ENCODE measurements at places on chromosomes 3 and 15.

- no peak for DNase-seq
Observed at GRCh38 chr3:70298385-70298784, 14.1 kb downstream of the MDFIC2 start.

DNA sequence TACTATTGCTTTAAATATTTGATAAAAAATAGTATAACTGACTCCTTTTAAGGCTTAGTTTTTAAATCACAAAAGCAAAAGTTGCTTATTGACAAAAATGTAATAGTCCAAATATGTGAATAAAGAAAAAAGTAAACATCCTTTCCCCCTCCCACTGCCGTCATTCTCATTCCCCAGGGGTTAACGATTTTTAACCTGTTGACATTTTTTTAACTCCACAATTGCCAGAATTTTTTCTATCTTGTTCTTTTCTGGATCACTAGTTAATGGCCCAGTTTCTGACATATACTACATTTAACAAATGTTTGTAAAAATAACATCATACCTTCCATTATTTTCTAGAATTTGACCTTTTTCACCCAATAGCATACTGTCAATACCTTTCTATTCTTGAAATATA, 60.6 kb upstream of the TCF12 start:
- no peak for DNase-seq

DNA sequence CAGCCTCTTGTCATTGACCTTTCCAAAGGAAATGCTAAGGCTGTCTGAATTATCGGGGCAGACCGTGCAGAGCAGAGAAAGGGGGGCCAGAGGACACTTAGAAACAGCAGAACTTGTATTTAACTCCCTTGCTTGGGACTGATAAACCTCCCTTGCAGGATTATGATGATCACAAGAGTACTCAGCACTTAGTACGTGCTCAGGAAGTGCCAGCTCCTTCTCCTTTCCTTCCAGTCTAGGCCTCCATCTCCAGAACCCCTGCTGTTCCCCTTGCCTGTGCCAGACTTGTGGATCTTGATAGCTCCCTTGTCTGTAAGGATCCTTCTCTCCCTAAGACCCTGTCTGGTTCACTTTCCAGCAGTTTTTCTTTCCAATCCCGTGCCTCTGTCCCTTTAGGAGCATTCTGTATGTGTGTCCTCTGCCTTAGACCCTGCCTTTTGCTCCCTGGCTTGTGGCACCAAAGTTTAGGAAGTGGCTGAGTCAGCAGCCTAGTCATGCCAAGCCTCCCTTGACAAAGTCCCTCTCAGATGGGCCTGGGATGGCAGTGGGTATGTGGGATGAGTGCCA, 747 bp downstream of the SORD start:
- DNase-seq, result no peak

DNA sequence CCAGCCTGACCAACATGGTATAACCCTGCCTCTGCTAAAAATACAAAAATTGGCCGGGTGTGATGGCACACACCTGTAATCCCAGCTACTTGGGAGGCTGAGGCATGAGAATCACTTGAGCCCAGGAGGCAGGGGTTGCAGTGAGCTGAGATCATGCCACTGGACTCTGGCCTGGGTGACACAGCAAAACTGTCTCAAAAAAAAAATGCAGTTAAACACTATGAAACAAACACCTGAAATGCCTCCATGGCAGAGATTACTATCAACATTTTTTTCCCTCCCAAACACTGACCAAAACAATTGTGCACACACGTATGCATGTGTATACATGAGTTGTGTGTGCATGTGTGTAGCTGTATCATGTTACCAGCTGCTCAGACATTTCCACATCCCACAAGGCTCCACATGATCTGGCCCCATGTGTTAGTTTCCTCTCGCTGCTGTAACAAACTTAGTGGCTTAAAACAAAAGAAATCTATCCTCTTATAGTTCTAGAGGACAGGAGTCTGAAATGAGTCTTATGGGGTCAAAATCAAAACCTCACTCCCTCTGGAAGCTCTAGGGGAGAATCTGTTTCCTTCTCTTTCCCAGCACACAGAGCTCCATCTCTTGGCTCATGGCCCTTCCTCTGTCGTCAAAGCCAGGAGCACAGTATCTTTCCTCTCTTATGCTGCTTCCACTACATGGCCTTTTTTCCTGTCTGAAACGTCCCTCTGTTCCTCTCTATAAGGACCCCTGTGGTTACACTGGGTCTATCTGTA, 34.5 kb downstream of the SLC41A3 start:
- no peak for DNase-seq

- no peak for DNase-seq
Observed at GRCh38 chr15:92161039-92161670, 232.5 kb upstream of the ST8SIA2 start.

DNA sequence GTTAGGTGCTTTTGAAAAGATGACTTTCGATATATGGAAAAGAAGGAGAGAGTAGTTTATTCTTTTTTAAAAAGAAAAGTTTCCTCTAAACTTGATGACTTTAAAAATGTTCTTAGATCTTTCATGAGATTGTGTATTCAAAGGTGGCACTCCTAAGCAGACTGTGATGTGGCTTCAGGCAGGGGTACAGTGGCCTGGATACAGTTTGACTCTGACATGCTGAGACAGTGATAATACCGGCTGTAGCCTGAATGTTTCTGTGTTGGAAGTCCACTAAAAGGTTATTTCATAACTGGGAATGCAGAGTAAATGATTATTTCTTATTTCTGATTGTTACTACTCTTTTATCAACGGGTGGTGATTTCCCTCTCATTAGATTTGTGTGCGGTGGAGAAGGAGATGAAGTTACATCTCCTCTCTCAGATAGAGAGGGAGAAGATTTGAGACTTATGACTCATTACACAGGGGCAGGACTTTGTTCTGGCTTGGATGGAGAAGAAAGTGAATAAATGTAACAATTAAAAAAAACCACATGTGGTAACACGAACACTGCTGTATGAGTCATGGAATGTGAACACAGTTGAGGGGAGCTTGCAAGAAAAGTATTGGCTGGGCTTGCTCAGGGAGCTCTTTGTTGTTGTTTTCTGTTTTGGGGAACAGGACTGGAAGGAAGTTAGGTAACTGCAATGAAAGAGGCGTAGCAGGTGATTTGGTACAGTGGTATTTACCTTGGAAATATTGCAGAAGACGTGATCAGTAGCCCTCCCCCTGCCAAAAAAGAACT, 21.6 kb downstream of the SPTSSB start:
- peak; percentile 70 for DNase-seq

- no peak for DNase-seq
Observed at GRCh38 chr3:126955004-126955790, 27.7 kb upstream of the PLXNA1 start.

DNA sequence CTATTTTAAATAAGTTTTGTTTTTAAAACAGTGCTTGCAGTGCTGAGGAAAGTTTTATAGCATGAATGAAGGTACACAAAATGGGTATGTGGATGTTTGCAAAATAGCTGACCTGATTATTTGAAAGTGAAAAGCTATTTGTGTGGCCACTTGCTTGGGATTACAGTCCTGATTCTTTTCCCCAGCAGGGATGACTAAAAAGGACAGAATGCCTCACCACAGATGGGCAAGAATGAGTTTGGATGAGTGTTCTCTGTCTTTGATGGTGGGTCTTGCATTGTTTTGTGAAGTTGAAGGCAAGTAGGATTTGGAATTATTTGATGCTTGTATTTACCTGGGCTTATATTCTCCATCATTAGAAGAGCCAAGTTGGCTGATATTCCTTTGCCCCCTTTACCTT, 48.8 kb upstream of the MEIS2 start:
- no peak for DNase-seq

DNA sequence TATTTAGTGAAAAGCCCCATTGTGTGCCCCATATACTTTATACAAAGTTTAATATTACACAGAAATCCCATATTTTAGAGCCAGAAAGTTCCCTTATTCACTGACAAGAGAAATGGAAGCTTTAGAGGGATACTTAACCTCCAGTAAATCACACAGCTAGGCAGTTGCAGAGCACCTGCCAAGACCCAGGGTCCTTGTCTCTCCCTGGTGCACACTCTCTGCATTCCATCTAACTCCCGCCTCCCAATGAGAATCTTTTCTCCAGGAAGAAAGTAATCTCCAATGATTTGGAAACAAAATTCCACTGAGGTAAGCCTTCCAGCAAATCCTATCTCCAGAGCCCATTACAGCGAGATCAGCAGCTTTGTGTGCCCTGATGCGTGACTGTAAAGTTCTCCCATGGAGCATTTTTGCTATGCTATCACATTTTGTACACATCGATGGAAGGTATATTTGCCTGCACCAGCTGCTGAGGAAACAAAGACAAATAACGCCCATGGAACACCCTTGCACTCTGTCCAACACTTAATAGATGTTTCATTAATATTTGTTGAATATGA, 41.4 kb downstream of the ULK4 start:
- DNase-seq, result no peak

- DNase-seq, result no peak
Observed at GRCh38 chr3:185696039-185696438, 109.9 kb downstream of the SENP2 start.

DNA sequence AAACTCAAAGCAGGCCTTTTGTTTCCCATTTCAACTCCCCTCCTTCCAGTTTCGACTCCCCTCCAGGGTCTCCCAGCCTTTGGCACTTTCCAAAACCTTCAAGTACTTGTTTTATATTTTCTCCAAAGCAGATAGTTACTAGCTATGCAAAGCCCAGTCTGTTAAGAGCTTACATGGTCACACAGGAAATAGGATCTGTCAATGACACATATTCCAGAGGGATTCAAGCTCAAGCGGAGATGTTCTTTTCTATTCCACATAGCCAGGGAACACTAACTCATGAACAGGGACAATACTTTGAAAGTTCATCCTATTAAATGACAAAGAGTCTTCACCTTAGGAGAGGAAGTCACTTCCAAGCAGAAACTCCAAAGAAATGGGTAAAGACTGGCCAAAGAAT, 18.6 kb downstream of the SUCLG2 start:
- no peak for DNase-seq

- DNase-seq, result peak; percentile 31
Observed at GRCh38 chr3:183586477-183586876, 31.0 kb upstream of the KLHL6 start.

DNA sequence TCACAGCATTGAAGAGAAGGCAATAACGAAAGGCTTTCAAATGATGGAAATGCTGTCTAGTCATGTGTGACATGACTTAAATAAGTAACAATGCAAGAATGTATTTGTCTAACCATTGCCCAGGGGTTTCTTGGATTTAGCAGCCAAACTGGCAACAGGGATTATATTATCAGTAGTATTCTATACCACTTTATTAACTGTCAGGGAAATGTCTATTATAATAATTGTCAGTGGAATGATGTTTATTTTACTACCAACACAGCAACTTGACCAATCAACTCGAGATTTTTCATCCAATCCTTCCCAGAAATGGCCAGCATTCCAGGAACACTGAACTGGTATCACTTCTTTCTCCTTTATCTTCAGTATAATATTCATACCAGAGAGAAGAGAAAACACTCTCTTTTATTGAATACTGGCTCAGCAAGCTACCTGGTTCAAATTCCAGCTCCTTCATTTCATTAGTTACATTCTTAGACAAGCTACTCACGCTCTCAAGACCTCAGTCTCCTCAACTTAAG, 66.2 kb downstream of the FOXP1 start:
- DNase-seq, result no peak

GRCh38 chr3:66393333-66394005, 107.4 kb downstream of the LRIG1 start:
- no peak for DNase-seq

DNA sequence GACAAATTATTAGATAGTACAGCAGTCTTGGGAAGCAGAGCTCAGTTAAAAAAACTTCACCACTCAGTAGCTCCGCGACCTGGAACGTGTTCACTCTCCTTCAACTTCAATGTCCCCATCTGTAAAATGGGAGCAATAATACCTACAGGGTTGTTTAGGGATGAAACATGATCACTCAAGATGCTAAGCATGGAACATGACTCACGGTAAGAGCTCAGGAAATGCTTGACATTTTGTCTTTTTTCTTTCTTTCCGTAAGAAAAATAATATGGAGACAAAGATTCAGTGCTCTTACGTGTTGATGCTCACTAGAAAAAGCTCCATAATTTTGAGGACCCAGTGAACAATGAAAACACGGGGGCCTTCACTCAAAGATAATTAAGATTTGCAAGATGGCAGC, 606.7 kb upstream of the MDFIC2 start:
- no peak for DNase-seq

DNA sequence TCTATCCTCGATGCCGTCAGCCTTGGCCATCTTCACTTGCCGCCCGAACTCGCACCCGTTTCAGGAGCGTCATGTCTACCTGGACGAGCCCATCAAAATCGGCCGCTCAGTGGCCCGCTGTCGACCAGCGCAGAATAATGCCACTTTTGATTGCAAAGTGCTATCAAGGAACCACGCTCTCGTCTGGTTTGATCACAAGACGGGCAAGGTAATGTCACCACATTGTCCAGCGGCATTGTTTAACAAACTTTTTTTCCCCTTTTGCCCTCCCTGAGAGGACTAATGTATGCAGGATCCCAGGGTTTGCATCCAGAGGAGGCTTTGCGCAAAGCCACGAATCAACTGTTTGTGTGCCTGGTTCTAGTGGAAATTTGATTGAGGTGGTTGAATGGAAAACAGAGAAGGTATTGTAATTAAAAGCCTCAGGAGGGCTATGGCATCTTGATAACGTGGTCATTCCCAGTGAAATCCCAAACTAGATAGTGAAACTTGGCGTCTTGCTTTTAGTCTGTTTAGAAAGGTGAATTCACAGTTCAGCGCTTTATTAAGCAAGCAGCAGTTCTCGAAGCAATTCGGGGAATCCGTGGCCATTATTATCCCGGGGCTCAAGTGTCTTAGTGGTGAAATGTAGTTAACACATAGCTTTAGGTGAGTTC, 1.7 kb downstream of the SLMAP start:
- no peak for DNase-seq

DNA sequence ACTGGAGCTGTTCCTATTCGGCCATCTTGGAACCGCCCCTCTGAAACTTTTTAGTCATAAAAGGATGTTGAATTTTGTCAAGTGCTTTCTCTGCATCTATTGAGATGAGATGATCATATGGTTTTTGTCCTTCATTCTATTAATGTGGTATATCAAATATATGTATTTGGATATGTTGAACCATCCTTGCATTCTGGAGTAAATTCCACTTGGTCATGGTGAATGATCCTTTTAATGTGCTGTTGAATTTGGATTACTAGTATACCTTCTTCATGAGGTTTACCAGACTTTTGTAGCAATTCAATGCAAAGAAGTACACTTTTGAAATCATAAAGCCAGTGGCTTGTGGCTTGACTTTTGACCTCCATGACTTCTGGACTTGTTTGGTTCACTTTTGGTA, 33.4 kb upstream of the XRN1 start:
- DNase-seq, result no peak

DNA sequence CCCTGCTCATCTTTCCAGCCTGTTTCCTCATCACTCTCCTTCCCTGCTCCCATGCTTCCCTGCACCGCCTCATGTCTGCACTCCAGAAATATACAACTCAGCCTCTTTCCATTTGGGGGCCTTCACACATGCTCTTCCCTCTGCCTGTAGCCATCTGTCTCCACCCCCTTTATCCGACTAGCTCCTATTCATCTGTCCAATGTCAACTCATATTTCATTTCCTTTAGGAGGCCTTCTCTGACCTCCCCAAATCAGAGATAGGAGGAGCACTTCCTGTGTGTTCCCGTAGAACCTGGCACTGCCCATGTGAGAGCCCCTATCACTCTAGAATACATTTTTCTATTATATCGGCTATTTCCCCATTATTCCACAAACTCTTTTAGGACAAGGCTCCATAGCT, 10.6 kb downstream of the ATP8B4 start:
- DNase-seq, result no peak

GRCh38 chr15:87686339-87686738, 570.2 kb downstream of the NTRK3 start:
- no peak for DNase-seq
